Right kidney (tissue), 9 donors: ENCODE measurements at places on chromosomes 13 and 19.

GRCh38 chr13:70792121-70792520 lies 683.9 kb upstream of the KLHL1 start:
- no peak for DNase-seq

- DNase-seq, result peak; percentile 27
Observed at GRCh38 chr19:39342647-39343305, 555 bp downstream of the SAMD4B start.

- DNase-seq, result no peak
Observed at GRCh38 chr19:32464279-32464678, 58.7 kb downstream of the DPY19L3 start.

GRCh38 chr13:44184740-44185139 lies 188.9 kb upstream of the SERP2 start:
- DNase-seq, result no peak

GRCh38 chr19:16559780-16560276 lies 12.4 kb downstream of the SLC35E1 start:
- no peak for DNase-seq

GRCh38 chr13:29994911-29995595 lies 144.6 kb upstream of the UBL3 start:
- DNase-seq, result no peak

DNA sequence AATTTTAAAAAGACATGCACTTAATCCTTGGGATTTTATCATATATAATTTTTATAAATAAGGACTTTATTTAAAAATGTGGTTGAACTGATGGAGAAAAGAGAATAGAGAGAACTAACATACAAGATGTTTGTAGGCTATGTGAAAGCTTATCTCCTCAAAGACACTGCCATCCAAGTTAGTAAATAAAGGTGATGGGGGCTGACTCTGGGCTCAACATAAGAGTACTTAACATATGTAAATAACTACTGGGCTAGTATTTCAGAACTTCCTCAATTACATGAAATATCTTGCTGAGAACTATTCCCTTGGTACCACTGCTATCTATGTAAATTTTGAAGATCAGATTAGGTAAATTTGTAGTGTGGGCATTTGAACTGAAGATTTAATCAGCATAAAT lies 1017.3 kb upstream of the PCDH20 start:
- DNase-seq, result no peak

GRCh38 chr13:74687442-74688182 lies 553.4 kb upstream of the KLF12 start:
- DNase-seq, result no peak

GRCh38 chr13:84430015-84430414 lies 547.7 kb upstream of the SLITRK1 start:
- no peak for DNase-seq
